Fibroblast of skin of left biceps (primary cell): ENCODE measurements at places on chromosomes 16 and 17.

DNA sequence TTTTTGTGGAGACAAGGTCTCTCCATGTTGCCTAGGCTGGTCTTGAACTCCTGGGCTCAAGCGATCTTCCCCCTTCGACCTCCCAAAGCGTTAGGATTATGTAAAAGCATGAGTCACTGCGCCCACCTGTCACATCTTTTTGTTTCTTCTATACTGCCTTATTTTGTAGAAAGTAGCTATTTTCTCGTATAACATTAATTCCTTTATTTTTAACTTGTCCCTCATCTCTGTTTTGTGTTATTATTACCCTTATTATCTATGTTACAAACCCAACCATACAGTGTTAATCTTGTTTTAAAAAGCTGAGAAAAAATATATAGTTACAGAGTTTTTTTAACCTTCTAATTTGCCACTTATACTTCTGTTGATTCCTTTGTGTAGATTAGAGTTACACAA is 1.4 kb upstream of the TXNDC11 start:
- no peak for DNase-seq

GRCh38 chr16:6382924-6383459 is 949.7 kb upstream of the RBFOX1 start:
- no peak for DNase-seq

- no peak for DNase-seq
These were observed 14.2 kb upstream of the MSI2 start for GRCh38 chr17:57242148-57242547.

GRCh38 chr17:72387487-72387886 is 266.7 kb downstream of the SOX9 start:
- peak; percentile 80 for DNase-seq

DNA sequence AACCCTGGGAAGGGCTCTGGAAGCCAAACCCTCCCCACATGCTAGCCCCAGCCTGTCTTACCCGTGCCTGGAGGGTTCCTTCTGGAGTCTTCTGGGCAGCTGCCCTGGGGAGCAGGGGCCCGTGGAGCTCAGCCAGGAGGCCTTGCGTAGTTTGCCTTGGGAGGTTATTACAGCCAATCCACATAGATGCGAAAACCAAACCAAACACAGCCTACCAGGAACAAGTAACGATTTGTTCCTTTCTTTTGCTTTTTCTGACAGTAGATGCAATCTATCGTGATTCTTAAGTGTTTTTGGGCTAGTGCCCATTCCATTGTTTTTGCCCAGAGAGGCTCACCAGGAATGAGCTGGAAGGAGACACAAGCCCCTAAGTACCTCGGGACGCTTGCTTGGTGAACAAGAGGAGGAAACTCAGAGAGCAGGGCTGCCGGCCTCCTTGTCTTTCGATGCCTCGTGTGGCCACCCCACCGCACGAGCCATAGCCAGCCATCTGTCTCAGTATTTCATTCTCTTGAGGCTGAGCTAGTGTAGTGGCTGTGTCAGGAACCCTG is 102.7 kb upstream of the NOL11 start:
- DNase-seq = no peak

DNA sequence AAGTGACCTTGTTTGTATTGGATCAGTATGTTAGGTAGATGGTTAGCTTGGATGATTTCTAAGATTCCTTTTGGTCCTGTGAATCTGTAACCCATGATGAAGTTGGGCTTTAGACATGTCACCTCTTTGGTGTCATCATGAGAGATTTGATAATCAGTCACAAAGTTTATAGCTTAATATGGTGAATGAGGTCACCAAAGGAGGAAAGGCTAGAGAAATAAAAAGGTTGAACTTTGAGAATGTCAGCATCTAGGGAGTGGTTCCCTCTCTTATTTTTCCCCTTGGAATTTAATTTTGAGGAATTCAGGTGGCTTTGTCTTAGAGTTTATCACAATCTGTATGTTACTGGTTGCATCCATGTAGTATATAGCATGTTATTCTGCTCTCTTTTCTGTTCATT is 45.3 kb downstream of the NLK start:
- DNase-seq = no peak

GRCh38 chr16:70438585-70438968 is 323 bp downstream of the ST3GAL2 start:
- no peak for DNase-seq

DNA sequence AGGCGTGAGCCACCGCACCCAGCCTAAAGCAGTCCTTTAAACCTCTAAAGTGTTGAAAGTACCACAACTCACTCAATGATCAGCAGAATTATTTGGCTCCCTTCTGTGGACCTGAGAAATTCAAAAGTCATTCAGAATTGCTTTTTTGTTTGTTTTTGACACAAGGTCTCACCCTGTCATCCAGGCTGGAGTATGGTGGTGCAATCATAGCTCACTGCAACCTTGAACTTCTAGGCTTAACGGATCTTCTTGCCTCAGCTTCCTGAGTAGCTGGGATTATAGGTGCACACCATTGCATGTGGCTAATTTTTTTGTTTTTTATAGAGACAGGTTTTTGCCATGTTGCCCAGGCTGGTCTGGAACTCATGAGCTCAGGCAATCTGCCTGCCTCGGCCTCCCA is 44.3 kb downstream of the TRAF4 start:
- no peak for DNase-seq

GRCh38 chr17:36687736-36688135 is 86.4 kb downstream of the MRM1 start:
- no peak for DNase-seq

DNA sequence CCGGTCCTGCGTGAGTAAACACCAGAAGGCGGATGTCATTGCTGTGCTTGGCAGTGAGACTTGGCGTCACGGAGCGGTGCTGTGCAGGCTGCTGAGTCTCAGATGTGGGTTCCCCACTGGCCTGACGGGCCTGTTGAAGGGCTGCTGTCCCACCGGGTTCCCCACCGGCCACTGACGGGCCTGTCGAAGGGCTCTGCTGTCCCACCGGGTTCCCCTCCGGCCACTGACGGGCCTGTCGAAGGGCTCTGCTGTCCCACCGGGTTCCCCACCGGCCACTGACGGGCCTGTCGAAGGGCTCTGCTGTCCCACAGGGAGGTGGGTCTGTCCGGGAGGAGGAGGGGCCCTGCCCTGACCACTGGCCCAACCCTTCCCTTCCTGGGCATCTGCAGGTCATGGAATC is 2.8 kb downstream of the HGS start:
- no peak for DNase-seq

DNA sequence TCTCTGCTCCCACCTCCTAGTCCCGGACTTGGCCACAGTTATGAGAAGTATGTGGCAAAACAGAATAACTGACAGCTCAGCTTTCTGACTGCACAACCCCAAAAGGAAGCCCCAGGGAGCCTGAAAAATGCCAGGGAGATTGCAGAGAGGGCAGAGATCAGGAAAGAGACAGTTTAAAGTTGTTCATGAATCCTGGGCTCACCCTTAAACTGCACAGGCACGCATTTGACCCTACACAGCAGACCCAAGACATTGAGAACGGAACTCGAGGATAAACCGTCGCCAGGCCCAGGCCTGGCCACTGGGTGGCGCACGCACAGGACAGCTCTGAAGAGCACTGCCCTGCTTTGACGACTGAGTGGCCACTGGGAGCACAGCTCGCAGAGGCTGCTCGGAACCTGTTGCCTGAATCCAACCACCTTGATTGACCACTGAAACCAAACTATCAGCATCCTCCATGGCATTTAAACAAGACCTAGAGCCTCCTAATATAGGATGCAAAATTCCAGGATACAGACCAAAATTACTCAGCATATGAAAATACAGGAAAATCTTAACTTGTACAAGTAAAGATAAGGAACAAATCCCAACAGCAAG is 114.0 kb downstream of the C16orf95 start:
- peak; percentile 73 for DNase-seq

- DNase-seq = no peak
These were observed 40.1 kb upstream of the JPH3 start for GRCh38 chr16:87562201-87562600.
